ENCODE measurements at places on chromosomes 6 and 20. TPM values are rescaled to one million over a fixed set of nuclear protein-coding genes. Genes with fewer than 3 reads are reported as not detected.

EPB41L1 gene
- total RNA-seq, result 19.2 TPM

GRCh38 chr6:113328886-113329381 is 528.2 kb upstream of the MARCKS start:
- no peaks in the 10 kb centered on the region for H3K36me3 ChIP-seq
- H3K4me3 ChIP-seq, result no peak overlapping the region
- no peak overlapping the region for H3K27ac ChIP-seq

APCDD1L gene
- 19.5 TPM for total RNA-seq

FAM210B gene
- 87.4 TPM for total RNA-seq

GRCh38 chr6:45293306-45293705 is 34.8 kb upstream of the RUNX2 start:
- H3K4me1 ChIP-seq, result no peaks in the 10 kb centered on the region
- H3K36me3 ChIP-seq, result no peaks in the 10 kb centered on the region
- H3K27me3 ChIP-seq, result no peaks in the 10 kb centered on the region
- no peak for DNase-seq
- H3K27ac ChIP-seq, result no peak overlapping the region
- H3K4me3 ChIP-seq, result no peak overlapping the region

JAG1 gene
- 4.8 TPM for total RNA-seq

DNA sequence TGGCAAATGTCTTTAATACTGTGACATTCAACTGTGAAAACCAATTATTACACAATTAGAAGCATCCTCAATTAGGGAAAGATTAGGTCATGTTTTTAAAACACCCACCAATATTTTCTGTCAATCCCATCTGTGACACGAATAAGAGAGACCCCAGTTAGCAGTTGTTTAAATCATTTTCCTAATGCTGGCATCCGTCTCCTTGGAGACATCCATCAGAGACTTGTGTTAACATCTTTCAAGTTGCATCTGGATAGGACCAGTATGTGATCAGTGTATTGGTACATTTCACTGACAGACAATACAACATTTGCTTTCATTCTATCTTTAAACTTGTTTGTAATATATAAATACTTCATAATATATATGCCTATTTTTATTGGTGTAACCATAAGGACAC is 420.7 kb upstream of the RNF217 start:
- H3K27me3 ChIP-seq, result no peaks in the 10 kb centered on the region
- H3K36me3 ChIP-seq, result no peaks in the 10 kb centered on the region
- H3K4me3 ChIP-seq, result no peak overlapping the region
- no peaks in the 10 kb centered on the region for H3K4me1 ChIP-seq
- DNase-seq, result no peak
- no peak overlapping the region for H3K27ac ChIP-seq

FAM162B gene
- not detected for total RNA-seq
